ENCODE measurements at places on chromosomes 11 and 22. TPM values are rescaled to one million over a fixed set of nuclear protein-coding genes. Genes with fewer than 3 reads are reported as not detected.

GRCh38 chr11:68347345-68347744 lies 35.0 kb downstream of the LRP5 start:
- DNase-seq = no peak
- H3K27me3 ChIP-seq = peaks cover 9% of the 10 kb centered on the region
- H3K36me3 ChIP-seq = peaks cover 11% of the 10 kb centered on the region
- H3K4me1 ChIP-seq = peaks cover 13% of the 10 kb centered on the region
- H3K27ac ChIP-seq = no peak overlapping the region

GRCh38 chr11:94884376-94884775 lies 89.0 kb downstream of the CWC15 start:
- H3K27ac ChIP-seq = no peak overlapping the region
- H3K4me3 ChIP-seq = no peak overlapping the region
- peaks cover 5% of the 10 kb centered on the region for H3K36me3 ChIP-seq
- no peaks in the 10 kb centered on the region for H3K27me3 ChIP-seq
- H3K4me1 ChIP-seq = peaks cover 6% of the 10 kb centered on the region
- DNase-seq = no peak

GRCh38 chr11:19573666-19574065 lies 139.0 kb upstream of the NAV2 start:
- H3K27me3 ChIP-seq = peaks cover 4% of the 10 kb centered on the region
- peaks cover 14% of the 10 kb centered on the region for H3K4me1 ChIP-seq
- H3K36me3 ChIP-seq = no peaks in the 10 kb centered on the region
- H3K4me3 ChIP-seq = no peak overlapping the region
- no peak overlapping the region for H3K27ac ChIP-seq

DNA sequence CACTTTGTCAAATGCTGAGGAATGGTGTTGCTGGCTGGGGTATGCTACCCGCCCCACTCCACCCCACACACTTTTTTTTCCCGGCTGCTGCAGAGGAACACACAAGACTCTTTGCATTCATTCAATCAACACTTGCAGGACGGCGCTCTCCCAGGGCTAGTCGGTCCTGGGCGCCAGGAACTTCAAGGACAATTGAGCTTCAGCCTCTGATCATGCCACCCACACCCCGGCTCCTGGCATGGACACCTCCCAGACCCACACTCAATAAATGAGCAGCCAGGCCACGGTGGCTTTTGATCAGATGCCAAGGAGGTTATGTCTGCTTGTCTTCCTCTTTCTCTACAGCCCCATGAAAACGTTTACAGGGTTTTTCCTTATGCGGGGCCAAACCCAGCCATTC lies 19.8 kb downstream of the TPST2 start:
- DNase-seq = no peak
- peaks cover 7% of the 10 kb centered on the region for H3K27me3 ChIP-seq
- peaks cover 10% of the 10 kb centered on the region for H3K4me1 ChIP-seq
- no peaks in the 10 kb centered on the region for H3K36me3 ChIP-seq
- H3K27ac ChIP-seq = no peak overlapping the region

DNA sequence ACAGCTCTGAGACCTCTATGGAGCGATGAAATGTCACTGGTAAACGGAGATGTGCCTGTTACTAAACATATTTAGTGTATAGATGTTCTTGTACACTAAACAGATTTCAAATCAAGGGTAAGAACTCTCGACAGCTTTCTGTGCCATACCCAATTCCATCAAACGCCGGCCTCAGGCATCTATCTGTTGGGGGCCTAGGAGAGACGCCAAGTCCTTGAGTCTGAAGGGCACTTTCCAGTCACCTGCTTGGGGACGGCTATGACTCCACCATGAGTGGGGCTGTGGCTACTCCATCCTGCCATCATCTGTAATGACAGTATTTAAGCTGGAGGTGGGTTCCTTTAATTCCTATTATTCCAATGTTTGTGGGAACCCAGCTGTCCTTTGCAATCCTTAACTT lies 87.8 kb downstream of the SHANK2 start:
- H3K4me3 ChIP-seq = no peak overlapping the region
- no peaks in the 10 kb centered on the region for H3K27me3 ChIP-seq
- H3K27ac ChIP-seq = no peak overlapping the region
- H3K4me1 ChIP-seq = no peaks in the 10 kb centered on the region

DNA sequence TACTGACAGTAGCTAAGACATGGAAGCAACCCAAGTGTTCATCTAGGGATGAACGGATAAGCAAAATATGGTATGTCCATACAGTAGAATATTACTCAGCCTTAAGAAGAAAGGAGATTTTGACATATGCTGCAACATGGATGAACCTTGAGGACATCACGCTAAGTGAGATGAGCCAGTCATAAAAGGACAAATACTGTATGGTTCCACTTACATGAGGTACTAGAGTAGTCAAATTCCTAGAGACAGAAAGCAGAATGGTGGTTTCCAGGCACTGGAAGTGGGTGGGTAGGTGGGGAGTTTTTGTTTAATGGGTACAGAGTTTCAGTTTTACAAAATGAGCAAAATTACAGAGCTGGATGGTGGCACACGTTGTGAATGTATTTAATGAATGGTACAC lies 18.1 kb downstream of the CHST1 start:
- H3K4me1 ChIP-seq = peaks cover 5% of the 10 kb centered on the region
- no peak overlapping the region for H3K4me3 ChIP-seq
- H3K36me3 ChIP-seq = peaks cover 15% of the 10 kb centered on the region
- peaks cover 8% of the 10 kb centered on the region for H3K27me3 ChIP-seq

GRCh38 chr11:68330700-68331337 lies 18.4 kb downstream of the LRP5 start:
- no peaks in the 10 kb centered on the region for H3K36me3 ChIP-seq
- peaks cover 4% of the 10 kb centered on the region for H3K27me3 ChIP-seq
- peaks cover 18% of the 10 kb centered on the region for H3K4me1 ChIP-seq
- no peak overlapping the region for H3K4me3 ChIP-seq
- H3K27ac ChIP-seq = no peak overlapping the region

DNA sequence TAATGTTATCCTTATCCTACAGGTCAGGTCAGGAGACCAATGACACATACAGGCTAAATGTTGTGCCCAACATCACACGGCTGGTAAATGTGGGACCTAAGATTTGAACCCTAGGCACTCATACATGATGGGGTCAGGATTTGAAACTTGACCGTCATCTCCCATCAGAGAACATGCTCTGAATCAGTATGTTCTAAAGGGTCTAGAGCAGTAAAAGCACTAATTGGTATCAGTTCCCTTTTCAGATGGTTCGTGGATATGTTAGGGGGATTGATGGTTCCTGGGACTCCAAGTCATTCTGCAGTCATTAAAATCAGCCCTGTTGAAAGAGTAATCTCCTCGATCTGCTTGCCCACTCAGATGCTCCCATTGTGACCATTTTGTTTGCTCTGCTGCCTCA lies 65.5 kb downstream of the BMAL1 start:
- DNase-seq = no peak
- H3K4me3 ChIP-seq = no peak overlapping the region
- H3K4me1 ChIP-seq = peaks cover 2% of the 10 kb centered on the region

GRCh38 chr11:22730319-22730718 lies 63.9 kb downstream of the GAS2 start:
- H3K4me1 ChIP-seq = peaks cover 38% of the 10 kb centered on the region
- no peak for DNase-seq
- no peaks in the 10 kb centered on the region for H3K36me3 ChIP-seq
- H3K4me3 ChIP-seq = no peak overlapping the region
- no peak overlapping the region for H3K27ac ChIP-seq

Gene TRIM64
- 0.37 TPM for total RNA-seq

- H3K27me3 ChIP-seq = no peaks in the 10 kb centered on the region
- no peaks in the 10 kb centered on the region for H3K36me3 ChIP-seq
- DNase-seq = peak; percentile 67
These were observed 21.3 kb downstream of the IZUMO1R start for GRCh38 chr11:94325681-94326080.

DNA sequence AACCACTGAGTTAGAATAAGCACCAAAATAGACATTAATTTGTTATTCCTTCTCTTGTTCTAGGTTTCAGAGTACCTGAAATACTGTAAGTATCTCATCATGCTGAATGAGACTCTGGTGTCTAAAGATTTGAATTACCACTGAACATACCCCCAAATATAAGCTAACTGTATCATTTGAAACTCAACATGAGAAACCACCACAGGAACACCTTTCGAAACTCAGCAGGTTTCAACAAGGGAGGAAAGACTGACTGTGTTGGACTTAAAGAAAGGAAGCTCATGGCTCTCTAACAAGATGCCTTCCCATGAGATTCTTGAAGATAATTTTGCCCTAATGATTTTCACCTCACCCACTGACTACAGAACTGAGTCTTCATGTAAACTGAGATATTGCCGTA lies 37.0 kb downstream of the PRCP start:
- no peaks in the 10 kb centered on the region for H3K36me3 ChIP-seq
- H3K4me1 ChIP-seq = no peaks in the 10 kb centered on the region
- no peak for DNase-seq
- H3K27me3 ChIP-seq = no peaks in the 10 kb centered on the region
- no peak overlapping the region for H3K27ac ChIP-seq

Gene SLC22A6
- not detected for total RNA-seq

GRCh38 chr22:17057959-17058814 lies 26.6 kb upstream of the IL17RA start:
- no peaks in the 10 kb centered on the region for H3K27me3 ChIP-seq
- no peaks in the 10 kb centered on the region for H3K4me1 ChIP-seq
- H3K4me3 ChIP-seq = no peak overlapping the region
- H3K27ac ChIP-seq = no peak overlapping the region

DNA sequence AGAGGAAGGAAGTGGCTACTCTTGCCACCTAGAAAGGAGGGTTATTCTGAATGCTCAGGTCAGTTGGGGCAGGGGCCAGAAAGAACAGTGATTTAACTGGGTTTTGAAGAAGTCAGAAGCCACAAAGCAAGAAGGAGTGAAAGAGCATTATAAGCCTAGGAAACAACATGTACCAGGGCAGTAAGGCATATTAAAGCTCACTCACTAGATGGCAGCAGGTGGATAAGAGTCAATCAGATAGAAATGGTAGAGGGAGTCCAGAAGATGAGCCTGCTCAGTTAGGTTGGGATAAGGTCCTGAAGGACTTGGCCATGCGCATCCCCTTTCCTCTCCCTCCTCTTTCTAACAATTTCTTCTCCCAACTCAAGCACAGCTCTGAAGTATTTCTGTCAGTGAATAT lies 22.0 kb upstream of the PATE1 start:
- no peaks in the 10 kb centered on the region for H3K27me3 ChIP-seq
- no peak overlapping the region for H3K4me3 ChIP-seq
- H3K36me3 ChIP-seq = no peaks in the 10 kb centered on the region
- DNase-seq = no peak

Gene NPTXR
- total RNA-seq = 9.2 TPM

GRCh38 chr11:64611869-64612646 lies 21.0 kb downstream of the SLC22A12 start:
- no peak for DNase-seq
- H3K27ac ChIP-seq = no peak overlapping the region
- H3K36me3 ChIP-seq = no peaks in the 10 kb centered on the region
- H3K4me1 ChIP-seq = peaks cover 4% of the 10 kb centered on the region
- H3K27me3 ChIP-seq = peaks cover 10% of the 10 kb centered on the region
- no peak overlapping the region for H3K4me3 ChIP-seq

GRCh38 chr11:45285250-45285828 lies 802 bp downstream of the SYT13 start:
- peaks cover 15% of the 10 kb centered on the region for H3K4me1 ChIP-seq
- H3K4me3 ChIP-seq = peak overlapping the region; percentile 91
- H3K27ac ChIP-seq = peak overlapping the region; percentile 57
- DNase-seq = peak; percentile 43
